Ecto neural progenitor cell (in vitro differentiated cells): ENCODE measurements at places on chromosomes 6 and 20.
A peak's percentile ranks its signal among the peaks of the same experiment; 100 is the strongest.

GRCh38 chr6:16118825-16119224 is 10.1 kb upstream of the MYLIP start:
- DNase-seq, result no peak

DNA sequence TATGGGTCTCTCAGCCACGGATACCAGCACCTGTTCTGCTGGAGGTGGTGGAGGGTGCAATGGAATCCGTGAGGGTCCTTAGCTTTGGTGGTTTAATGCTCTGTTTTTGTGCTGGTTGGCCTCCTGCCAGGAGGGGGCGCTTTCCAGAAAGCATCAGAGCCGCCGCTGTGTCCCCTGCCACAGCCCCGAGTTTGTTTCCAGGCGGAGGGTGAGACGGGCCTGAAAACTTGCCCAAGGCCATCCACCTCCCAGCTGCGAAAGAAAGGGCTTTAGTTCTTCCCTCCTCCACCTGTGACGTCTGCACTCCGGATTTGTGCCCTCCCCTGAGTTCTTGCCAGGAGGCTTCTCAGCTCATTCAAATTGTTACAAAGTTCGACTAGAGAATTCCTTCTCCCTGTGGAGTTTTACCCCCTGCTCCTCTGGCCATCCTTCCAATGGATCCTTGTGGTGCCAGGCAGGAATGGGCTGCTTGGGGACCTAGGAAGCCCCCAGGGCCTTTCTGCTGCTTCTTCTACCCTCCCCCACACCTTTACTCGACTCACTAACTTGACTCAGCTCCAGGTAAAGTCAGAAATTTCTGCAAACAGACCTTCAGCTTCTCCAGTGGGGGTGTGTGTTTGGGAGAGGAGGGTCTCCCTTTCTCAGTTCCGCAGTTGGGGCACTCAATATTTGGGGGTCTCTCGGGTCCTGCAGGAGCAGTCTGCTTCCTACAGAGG is 873.7 kb downstream of the KIF16B start:
- DNase-seq, result no peak

- no peak for DNase-seq
Observed at GRCh38 chr6:40666530-40666929, 79.4 kb upstream of the LRFN2 start.

- peak; percentile 83 for DNase-seq
Observed at GRCh38 chr6:3231247-3232016, 4.0 kb upstream of the TUBB2B start.

DNA sequence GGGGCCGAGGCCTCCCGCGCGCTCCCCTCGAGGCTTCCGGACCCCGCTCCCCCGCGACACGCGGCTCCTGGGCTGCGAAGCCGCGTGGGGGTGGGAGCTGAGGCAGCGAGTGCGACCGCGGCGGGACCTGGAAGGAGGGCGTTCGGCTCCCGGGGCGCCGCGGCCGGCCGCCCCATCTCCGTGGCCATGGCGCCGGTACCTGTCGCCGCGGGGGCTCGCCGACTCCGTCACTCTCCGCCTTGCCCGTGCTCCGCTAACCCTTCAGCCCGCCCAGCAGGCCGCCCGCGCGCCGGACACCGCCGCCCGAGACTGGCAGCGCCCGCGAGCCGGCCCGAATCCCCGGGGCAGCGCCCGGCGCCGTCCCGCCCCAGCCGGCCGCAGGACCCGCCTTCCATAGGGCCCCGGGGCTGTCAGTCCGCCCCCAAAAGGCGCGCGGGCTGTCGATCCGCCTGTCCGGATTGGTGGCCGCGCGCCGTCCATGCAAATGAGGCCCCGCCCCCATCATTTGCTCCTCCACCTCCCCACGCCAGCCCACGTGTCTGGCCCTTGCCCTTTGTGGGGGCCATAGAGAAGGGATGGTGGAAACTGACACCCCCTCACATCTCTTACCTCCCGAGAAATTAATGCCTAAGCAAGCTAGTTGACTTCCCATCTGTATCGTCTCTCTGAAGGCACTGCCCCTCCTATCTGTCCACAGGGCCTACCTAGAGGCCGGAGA is at the start of gene FKBP5:
Gene FKBP5 (minus strand): TSS at position 311 of the 718 bp plus-strand sequence. CDS start 46,091 bp downstream, outside the sequence.
- peak; percentile 95 for DNase-seq

GRCh38 chr6:170271771-170272314 is 19.0 kb downstream of the DLL1 start:
- DNase-seq, result no peak

DNA sequence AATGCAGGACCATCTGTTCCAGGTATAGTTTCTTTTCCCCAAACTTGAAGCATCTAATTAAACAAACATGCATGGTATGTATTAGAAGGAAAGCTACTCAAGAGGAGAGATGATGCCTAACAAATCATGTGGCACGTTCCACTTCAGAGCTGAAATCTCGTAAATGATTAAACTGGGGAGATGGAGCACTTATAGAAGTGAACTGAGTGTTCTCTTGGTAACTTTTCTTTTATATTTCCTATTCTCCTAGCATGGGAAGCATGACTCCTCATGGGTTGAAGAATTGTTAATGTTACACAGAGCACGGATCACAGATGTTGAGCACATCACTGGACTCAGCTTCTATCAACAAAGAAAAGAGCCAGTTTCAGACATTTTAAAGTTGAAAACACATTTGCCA is 61.1 kb downstream of the CCN2 start:
- DNase-seq, result no peak

- no peak for DNase-seq
Observed at GRCh38 chr6:169528755-169529154, 173.1 kb downstream of the WDR27 start.

DNA sequence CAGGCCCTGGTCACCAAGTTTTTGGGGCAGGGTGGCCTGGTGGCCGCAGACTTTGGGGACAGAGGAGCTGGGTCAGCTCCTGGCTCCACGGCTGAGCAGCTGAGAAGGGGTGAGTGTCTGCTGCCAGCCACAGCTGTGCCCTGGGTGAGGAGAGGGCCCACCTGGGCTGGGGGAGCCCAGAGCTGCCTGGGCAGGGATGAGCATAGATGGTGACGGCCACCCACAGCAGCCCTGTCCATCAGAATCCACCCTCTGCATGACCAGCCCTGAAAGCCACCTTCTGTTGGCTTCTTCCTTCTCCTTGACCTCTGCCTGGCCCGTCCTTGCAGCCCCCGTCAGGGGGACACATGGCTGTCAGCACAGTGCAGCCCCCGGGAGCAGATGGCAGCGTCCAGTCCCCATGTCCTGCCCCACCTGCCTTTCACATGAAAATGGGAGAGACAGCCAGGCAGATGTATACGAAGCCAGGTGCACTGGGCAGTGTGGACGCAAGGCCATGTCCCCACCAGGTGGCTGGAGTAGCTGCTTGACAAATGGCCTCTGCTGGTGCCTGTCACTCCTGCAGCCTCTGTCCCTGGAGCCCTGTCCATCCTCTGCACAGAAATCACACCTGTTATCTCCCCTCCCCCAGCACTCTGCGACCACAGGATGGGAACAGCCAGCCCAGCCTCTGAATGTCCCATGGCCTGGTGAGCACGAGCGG is 220.8 kb downstream of the PREX1 start:
- no peak for DNase-seq

- DNase-seq, result no peak
Observed at GRCh38 chr20:15942130-15942529, 631.1 kb downstream of the KIF16B start.

DNA sequence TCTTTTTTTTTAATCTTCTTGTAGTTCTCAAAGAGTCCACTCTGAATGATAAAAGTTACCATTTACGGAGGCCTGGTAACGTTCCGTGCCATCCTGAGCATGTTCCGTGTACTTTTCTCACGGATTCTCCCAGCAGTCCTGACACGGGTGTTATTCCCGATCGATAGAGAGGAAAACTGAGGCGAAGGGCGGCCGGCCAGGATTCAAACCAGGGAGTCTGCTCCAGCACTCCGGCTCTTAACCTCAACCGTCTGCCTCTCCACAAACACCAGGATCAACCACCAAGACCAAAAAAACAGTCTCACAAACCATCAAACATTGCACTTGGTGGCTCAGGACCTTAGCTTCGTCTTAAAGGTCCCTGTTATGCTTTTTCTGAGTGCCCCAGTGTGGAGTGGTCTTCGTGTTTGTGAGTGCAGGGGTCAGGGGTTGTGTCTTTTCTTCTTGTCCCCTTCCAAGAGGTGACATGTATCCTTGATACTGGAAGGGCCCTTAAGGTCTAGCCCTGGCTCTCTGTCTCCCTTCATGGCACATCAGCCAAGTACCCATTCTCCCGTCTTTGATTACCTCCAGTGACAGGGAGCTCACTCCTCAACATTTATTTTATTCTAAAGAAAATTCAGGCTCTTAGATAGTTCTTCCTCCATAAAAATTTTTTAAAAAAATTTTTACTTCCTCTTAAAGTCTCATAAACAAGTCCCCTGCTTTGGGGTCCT is 35.1 kb downstream of the SRC start:
- DNase-seq, result no peak

GRCh38 chr6:74507649-74508048 is 698.2 kb downstream of the COL12A1 start:
- no peak for DNase-seq

DNA sequence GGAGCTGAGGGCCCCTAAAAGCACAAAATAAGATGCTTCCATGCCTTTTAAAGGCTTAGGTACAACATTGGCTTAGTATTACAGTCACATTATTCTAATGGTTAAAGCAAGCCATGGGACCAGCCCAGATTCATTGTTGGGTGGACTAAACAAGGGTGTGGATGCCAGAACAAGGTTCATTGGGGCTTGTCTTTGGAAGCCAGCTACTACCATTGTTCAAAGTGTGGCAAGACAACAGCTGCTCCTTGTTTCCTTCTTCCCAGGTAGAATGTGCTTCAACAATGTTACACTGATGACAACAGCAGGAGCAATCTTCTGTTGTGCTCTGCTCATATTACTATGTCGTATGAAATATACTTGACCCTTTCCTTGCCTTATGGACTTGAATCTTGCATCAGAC is 261.5 kb downstream of the TBC1D7 start:
- DNase-seq, result no peak

- DNase-seq, result no peak
Observed at GRCh38 chr6:110408901-110409300, 6.5 kb downstream of the DDO start.

- no peak for DNase-seq
Observed at GRCh38 chr20:23920408-23921325, 41.1 kb upstream of the CST5 start.

- DNase-seq, result peak; percentile 61
Observed at GRCh38 chr6:25279748-25280343, 672 bp downstream of the CARMIL1 start.

DNA sequence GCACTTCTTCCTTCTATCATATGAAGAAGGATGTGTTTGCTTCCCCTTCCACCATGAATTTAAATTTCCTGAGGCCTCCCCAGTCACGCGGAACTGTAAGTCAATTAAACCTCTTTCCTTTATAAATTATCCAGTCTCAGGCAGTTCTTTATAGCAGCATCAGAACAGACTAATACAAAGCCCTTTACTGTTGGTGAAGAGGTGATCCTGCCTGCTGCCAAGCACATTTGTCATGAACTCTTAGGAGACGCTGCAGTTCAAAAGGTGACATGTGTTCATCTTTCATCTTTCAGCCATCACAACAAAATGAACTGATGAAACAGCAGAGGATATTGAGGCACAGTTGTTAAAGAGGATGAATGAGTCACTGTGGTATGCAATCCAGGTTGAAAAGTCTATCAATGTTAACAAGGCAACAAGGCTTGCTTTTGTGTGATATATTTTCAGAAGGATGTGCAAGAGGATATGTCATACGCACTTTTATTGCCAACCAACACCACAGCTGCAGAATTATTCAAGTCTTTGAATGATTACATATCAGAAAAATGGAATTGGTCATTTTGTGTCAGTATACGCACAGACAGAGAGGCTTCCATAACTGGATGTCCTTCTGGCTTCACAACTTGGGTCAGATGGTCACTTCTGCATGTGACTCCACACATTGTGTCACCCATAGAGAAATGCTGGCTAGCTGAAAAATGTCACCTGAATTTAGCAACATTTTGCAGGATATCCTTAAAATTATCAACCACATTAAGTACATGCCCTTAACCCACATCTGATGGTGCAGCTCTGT is 52.4 kb upstream of the PLN start:
- no peak for DNase-seq

- DNase-seq, result no peak
Observed at GRCh38 chr20:31821427-31821826, 2.3 kb downstream of the MYLK2 start.

DNA sequence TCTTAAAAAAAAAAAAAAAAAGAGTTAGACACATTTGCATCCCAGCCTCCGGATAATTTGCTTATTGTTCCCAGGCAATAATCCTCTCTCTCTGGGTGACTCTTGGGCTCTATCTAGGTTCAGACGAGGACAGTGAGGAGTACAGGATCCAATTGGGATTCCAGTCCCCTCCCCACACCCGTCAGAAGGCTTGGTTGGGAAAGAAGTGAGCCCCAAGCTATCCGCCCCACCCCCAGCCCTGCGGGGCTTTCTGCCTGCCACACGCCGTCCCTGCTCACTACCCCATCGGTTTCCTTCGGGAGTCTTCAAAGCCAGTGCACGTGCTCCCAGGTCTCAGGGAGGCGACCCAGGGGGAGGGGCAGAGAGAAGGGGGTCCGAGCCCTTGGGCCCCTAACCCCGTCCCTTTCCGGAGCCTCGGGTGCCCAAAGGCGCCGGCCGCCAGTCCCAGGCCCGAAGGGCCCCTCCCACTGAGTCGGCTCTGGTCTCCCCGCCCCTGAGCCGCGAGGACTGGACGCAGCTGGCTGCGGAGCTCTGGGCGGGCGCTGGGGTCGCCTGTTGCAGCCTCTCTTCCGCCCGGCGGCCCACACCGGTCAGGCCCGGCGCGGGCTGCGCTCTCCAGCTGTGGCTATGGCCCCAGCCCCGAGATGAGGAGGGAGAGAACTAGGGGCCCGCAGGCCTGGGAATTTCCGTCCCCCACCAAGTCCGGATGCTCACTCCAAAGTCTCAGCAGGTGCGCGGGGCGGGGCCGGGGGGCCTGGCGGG is 2.5 kb downstream of the MYMX start:
- peak; percentile 95 for DNase-seq

GRCh38 chr20:61163031-61163430 is 89.0 kb upstream of the CDH4 start:
- DNase-seq, result no peak

DNA sequence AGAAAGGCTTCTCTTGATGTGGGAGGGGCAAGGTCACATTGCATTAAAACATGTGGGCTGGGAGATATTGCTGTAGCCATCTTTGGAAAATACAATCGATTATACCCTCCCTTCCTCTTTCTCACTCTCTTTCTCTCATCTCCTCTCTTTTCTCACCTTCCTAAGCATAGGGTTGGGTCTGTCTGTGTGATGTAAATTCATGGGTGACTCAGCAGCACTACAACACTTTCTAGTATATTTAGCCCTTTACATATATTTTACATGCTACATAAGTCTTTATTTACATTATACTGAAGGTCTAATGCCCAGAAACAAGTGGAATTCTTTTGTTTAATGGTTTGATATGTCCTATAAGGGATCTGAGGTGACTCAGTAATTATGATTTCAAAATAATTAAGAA is 634.8 kb upstream of the FLRT3 start:
- no peak for DNase-seq

DNA sequence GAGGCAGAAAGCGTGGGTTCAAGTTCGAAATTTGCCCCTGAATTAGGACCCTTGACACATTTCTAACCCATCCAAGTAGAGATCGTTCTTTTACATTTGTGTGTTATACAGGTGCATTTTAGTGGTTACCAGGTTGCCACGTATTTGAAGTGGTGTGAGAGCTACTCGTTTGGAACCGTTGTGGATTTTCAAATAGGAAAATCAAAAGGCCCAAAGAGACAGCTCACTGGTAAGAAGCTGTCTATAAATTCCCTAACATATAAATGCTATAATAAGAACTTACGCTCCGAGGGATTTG is 1.6 kb upstream of the REV3L start:
- no peak for DNase-seq
